ENCODE measurements at places on chromosomes 2 and 18.

DNA sequence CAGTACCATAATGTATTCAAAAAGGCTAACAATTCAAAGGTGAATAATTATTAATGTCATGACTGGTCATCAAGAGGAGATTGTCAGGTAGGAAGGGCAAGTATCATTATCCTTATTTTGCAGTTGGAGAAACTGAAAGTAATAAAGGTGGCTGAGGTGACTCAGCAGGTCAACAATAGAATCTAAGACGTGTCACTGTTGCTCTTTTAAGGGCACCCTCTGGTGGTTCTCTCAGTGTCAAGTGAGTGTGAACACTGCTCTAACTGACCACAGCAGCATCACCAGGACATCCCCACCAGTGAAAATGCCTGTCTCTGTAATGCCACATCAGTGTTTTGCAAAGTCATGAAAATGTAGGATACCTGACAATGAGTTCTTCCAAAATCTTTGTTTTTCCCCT lies 69.7 kb downstream of the DCC start:
- H3K4me3 ChIP-seq, result no peak overlapping the region
- no peaks in the 10 kb centered on the region for H3K27me3 ChIP-seq
- H3K36me3 ChIP-seq, result no peaks in the 10 kb centered on the region
- peak; percentile 56 for DNase-seq

DNA sequence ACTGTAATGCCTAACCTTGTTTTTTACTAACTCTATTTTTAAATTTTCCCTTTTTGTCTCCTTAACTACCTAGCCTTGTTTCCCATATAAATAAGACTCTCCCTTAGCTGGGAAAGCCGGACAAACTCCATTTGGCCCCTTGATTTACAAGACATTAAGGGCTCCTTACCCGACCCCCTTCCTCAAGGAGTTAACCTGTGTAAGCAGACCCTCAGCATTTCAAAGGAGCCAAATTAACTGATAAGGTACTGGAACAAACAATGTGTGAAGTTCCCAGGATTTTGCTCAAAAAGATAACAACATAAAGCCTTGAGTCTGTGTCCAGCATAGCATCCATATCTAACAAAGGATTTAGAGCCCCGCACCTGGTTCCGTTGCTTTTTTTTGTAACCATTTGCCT lies 59.6 kb upstream of the C2orf15 start:
- no peaks in the 10 kb centered on the region for H3K27me3 ChIP-seq
- no peak overlapping the region for H3K27ac ChIP-seq

- H3K4me3 ChIP-seq, result no peak overlapping the region
- no peak overlapping the region for H3K27ac ChIP-seq
- no peak for DNase-seq
- H3K27me3 ChIP-seq, result no peaks in the 10 kb centered on the region
- no peaks in the 10 kb centered on the region for H3K36me3 ChIP-seq
These were observed 82.5 kb downstream of the SPP2 start for GRCh38 chr2:234133004-234133403.

GRCh38 chr18:25896178-25896780 lies 194.1 kb downstream of the SS18 start:
- H3K27me3 ChIP-seq, result peaks cover 2% of the 10 kb centered on the region
- no peak overlapping the region for H3K4me3 ChIP-seq
- H3K4me1 ChIP-seq, result no peaks in the 10 kb centered on the region
- peak; percentile 36 for DNase-seq
- no peak overlapping the region for H3K27ac ChIP-seq

DNA sequence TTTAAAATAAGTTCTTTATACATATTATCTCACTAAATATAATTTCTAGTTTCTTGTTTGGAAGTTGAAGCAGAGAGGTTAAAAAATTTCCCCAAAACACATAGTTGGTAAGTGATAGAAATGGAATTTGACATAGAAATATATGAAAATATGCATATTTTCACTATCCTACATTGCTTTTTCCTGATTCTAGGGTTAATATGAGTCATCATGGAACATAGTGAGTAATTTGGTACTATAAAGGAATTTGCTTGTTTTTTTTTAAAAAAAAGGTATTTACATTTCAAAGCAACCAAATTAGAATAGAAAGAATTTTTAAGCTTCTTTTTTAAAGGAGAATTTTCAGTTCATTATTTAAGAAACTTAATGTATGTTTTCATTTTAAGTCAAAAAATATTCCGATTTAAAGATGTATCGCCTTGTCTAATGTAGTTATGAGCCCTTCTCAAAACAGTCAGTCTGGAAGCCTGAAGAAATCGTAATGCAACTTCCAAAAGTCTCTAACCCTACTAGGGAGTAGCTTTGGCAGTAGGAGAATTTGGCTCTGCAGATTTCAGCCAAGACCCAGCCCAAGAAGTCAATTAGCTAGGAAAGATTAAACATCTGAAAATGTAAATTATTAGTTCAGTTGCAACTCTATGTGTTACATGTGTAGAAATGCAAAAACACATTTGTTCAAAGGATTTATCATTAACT lies 147.3 kb downstream of the RDH14 start:
- DNase-seq, result no peak
- H3K27ac ChIP-seq, result no peak overlapping the region
- H3K27me3 ChIP-seq, result no peaks in the 10 kb centered on the region

- no peaks in the 10 kb centered on the region for H3K27me3 ChIP-seq
- H3K27ac ChIP-seq, result no peak overlapping the region
- DNase-seq, result peak; percentile 57
- H3K4me1 ChIP-seq, result no peaks in the 10 kb centered on the region
- no peak overlapping the region for H3K4me3 ChIP-seq
These were observed 89.8 kb downstream of the HS6ST1 start for GRCh38 chr2:128228894-128229293.

- no peak overlapping the region for H3K27ac ChIP-seq
- no peaks in the 10 kb centered on the region for H3K27me3 ChIP-seq
- H3K4me3 ChIP-seq, result no peak overlapping the region
- no peak for DNase-seq
These were observed 12.2 kb upstream of the HDAC4 start for GRCh38 chr2:239412905-239413603.

DNA sequence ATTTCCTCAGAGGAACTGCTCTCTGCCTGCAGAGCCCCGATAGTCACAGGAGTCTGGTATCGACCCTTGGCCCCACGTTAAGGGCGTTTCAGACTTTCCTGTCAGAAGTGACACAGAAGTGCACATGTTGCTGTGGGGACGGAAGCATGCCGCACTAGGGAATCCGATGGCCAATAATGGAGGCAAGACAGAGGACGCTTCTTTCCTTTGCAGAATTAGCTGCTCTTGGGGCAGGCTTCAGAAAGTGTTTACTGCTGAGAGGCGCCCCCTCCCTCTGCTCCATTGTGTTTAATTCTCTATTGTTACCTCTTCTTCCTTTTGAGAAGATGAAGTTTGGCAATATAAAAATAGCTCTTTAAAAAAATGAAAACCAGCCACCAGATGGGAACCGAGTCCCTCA lies 118.6 kb upstream of the EML6 start:
- H3K36me3 ChIP-seq, result no peaks in the 10 kb centered on the region
- H3K27me3 ChIP-seq, result no peaks in the 10 kb centered on the region
- peak; percentile 66 for DNase-seq
- H3K4me3 ChIP-seq, result no peak overlapping the region
- peak overlapping the region; percentile 34 for H3K27ac ChIP-seq

DNA sequence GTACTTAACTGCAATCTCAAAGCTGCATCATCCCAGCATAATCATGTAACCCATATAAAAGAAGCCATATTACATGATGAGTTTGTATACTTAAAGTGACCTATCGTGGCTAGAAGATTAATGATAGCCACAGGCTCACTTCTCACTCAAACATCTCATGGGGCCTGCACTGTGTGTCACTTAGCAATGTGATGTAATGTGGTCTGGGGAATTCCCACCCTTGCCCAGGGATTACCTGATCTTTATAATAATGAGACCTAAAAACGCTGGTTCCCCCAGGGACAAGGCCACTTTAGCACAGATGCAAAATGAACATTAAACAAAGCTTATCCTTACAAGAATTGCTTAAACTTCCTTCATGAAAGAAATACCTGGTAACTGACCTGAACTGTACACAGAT lies 427.1 kb upstream of the CNTNAP5 start:
- H3K27me3 ChIP-seq, result no peaks in the 10 kb centered on the region
- DNase-seq, result no peak
- H3K4me3 ChIP-seq, result no peak overlapping the region
- H3K4me1 ChIP-seq, result no peaks in the 10 kb centered on the region
- H3K27ac ChIP-seq, result no peak overlapping the region

GRCh38 chr2:25337276-25337675 lies 4.4 kb downstream of the DNMT3A start:
- no peak overlapping the region for H3K27ac ChIP-seq
- no peak overlapping the region for H3K4me3 ChIP-seq
- peaks cover 19% of the 10 kb centered on the region for H3K4me1 ChIP-seq

DNA sequence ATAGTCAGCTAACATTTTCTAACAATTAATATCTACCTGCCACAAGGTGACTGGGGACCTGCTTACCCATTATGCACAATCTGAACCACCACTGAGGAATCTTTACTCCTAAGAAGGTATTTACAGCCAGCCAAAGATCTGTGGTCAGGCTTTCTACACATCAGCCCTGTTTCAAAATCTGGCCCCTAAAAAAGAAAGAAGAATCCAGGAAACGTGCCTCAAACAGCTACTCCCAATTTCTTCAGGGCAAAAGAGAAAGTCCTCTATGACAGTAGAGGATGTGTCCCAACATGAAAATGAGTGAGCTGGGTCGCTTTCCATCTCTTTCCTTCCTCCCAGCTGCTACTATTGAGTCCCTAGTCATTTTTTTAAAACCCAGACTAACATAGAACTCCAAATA lies 79.5 kb downstream of the EPB41L3 start:
- no peaks in the 10 kb centered on the region for H3K4me1 ChIP-seq
- no peaks in the 10 kb centered on the region for H3K27me3 ChIP-seq
- no peak overlapping the region for H3K4me3 ChIP-seq
- no peak for DNase-seq

GRCh38 chr2:203732092-203732952 lies 25.9 kb downstream of the CD28 start:
- H3K4me1 ChIP-seq, result peaks cover 3% of the 10 kb centered on the region
- DNase-seq, result no peak
- H3K4me3 ChIP-seq, result no peak overlapping the region
- no peaks in the 10 kb centered on the region for H3K36me3 ChIP-seq

- no peaks in the 10 kb centered on the region for H3K27me3 ChIP-seq
- H3K27ac ChIP-seq, result no peak overlapping the region
- no peaks in the 10 kb centered on the region for H3K4me1 ChIP-seq
- no peaks in the 10 kb centered on the region for H3K36me3 ChIP-seq
- DNase-seq, result no peak
These were observed 137.0 kb upstream of the NCKAP5 start for GRCh38 chr2:133705287-133705686.

- no peak overlapping the region for H3K27ac ChIP-seq
- H3K4me1 ChIP-seq, result peaks cover 5% of the 10 kb centered on the region
- no peak for DNase-seq
- H3K27me3 ChIP-seq, result no peaks in the 10 kb centered on the region
These were observed 16.8 kb downstream of the WDFY1 start for GRCh38 chr2:223928113-223929006.

GRCh38 chr18:48153613-48154481 lies 223.4 kb upstream of the SMAD2 start:
- H3K27me3 ChIP-seq, result no peaks in the 10 kb centered on the region
- no peak overlapping the region for H3K4me3 ChIP-seq
- no peak overlapping the region for H3K27ac ChIP-seq

- H3K4me1 ChIP-seq, result peaks cover 8% of the 10 kb centered on the region
- H3K4me3 ChIP-seq, result peak overlapping the region; percentile 96
- H3K36me3 ChIP-seq, result peaks cover 7% of the 10 kb centered on the region
- H3K27me3 ChIP-seq, result no peaks in the 10 kb centered on the region
- peak overlapping the region; percentile 100 for H3K27ac ChIP-seq
- peak; percentile 83 for DNase-seq
These were observed 766 bp downstream of the MAP3K2 start for GRCh38 chr2:127386764-127387654.

- H3K36me3 ChIP-seq, result no peaks in the 10 kb centered on the region
- H3K27me3 ChIP-seq, result no peaks in the 10 kb centered on the region
- H3K4me3 ChIP-seq, result peak overlapping the region; percentile 99
These were observed 515 bp upstream of the PLEKHB2 start for GRCh38 chr2:131104487-131105155.

DNA sequence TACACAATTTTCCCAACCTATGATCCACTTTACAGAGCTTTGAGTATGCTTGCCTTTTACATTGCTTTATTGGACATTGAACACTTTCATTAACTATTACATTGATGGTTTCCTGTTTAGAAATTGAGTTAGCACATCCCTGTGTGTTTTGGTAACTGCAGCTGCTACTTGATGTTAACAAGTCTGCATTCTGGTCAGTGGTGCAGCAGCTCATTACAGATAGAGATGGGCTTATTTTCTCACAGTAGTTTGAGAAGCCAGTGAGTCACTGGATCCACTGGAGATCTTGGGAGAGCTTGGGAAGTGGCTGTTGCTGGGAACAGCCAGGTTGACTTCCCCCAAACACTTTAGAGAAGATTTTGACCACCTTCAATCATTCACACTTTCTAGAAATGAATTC lies 150.5 kb downstream of the ARHGAP15 start:
- no peak overlapping the region for H3K4me3 ChIP-seq
- no peaks in the 10 kb centered on the region for H3K27me3 ChIP-seq
- H3K36me3 ChIP-seq, result no peaks in the 10 kb centered on the region
- DNase-seq, result no peak

- H3K4me1 ChIP-seq, result no peaks in the 10 kb centered on the region
- no peak overlapping the region for H3K4me3 ChIP-seq
- no peaks in the 10 kb centered on the region for H3K27me3 ChIP-seq
- peaks cover under 1% of the 10 kb centered on the region for H3K36me3 ChIP-seq
These were observed 41.4 kb downstream of the FAM178B start for GRCh38 chr2:96945014-96945413.

DNA sequence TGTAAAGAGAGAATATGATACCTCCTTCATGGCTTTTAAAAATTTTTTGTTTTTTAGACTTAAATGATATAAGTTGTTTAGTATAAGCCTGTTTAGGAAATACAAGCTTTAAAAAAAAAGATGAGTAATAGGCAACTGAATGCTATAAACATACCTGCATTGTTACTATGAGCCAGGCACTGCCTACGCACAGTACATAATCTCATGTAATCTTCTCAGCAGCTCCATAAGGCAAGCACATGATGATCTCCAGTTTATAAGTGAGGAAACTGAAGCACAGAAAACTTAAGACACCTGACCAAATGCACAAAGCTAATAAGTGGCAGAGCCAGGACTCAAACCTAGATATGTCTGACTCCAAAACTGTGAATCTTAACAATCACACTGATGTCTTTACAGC lies 156.3 kb upstream of the SLC1A4 start:
- no peaks in the 10 kb centered on the region for H3K27me3 ChIP-seq
- H3K4me1 ChIP-seq, result peaks cover 9% of the 10 kb centered on the region
- H3K27ac ChIP-seq, result no peak overlapping the region
- H3K36me3 ChIP-seq, result no peaks in the 10 kb centered on the region

- peak; percentile 25 for DNase-seq
- peaks cover 4% of the 10 kb centered on the region for H3K27me3 ChIP-seq
- no peaks in the 10 kb centered on the region for H3K4me1 ChIP-seq
- no peak overlapping the region for H3K27ac ChIP-seq
These were observed 28.5 kb downstream of the HRH4 start for GRCh38 chr18:24488824-24489493.

All from small intestine (tissue), 16 donors.